ENCODE measurements at places on chromosomes 5 and 9. TPM values are rescaled to one million over a fixed set of nuclear protein-coding genes. Genes with fewer than 3 reads are reported as not detected.
A peak's percentile ranks its signal among the peaks of the same experiment; 100 is the strongest.

GRCh38 chr5:96538808-96539250, 105.8 kb upstream of the PCSK1 start:
- DNase-seq, result no peak

- DNase-seq, result peak; percentile 33
These were observed 74.9 kb downstream of the FANCC start for GRCh38 chr9:95242613-95243012.

GRCh38 chr5:1120236-1120999, 8.6 kb upstream of the SLC12A7 start:
- no peak for DNase-seq

DNA sequence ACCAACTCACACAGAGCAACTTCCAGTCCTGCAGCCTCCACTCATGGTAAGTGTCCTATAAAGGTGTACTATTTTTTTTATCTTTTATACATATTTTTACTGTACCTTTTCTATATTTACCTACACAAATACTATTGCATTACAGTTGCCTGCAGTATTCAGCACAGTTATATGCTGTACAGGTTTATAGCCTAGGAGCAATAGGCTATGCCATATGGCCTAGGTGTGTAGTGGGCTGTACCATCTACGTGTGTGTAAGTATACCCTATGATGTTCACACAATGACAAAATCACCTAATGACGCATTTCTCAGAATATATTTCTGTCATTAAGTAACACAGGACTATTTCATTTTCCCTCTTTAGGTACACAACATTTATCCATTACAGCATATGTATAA, 16.7 kb downstream of the S100Z start:
- DNase-seq, result no peak

DNA sequence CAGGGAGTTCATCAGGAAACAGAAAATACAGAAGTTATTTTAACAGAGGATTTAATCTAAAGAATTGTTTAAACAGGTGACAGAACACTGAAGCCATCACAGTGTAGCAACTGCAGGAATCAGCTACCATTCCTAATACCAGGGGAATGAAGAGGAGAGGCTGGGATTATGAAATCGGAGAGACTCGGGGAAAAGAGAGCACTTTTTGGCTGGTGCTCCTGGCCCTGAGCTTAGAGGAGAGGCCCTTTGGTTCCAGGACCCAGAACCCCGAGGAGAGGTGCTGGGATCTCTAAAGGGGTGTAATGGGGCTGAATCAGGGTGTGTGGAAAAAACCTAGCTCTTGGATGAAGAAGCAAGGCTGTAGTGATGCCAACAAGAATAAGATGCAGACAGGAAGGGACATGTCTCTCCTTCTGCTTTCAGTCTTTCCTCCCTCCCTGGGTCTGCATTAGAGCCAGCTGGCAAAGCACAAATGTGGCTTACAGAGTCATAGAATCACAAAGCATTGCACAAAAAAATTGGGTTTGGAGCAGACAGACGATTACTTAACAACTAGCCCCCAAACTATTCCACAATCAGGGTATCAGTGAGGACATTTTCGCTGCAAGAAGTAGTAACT, 11.6 kb upstream of the SFXN1 start:
- DNase-seq, result no peak

DNA sequence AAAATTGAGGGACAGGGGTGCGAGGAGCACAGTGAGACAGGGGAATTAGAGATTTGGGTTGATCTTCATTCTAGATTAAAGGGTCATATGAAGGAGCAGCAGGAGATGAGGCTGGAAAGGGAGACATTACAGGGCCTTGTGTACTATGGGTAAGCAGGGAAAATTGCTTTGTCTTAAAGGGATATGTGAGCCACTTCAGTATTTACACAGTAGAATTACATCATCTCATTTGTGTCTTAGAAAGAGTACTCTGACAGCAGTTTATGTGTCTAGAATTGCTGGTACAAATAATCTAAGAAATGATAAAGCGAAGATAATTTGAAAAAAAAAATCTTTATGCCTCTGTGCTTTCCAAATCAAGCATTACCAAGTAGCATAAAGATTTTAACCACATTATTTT, 287.0 kb upstream of the ARRDC3 start:
- no peak for DNase-seq

GRCh38 chr5:125176005-125176390, 429.6 kb upstream of the ZNF608 start:
- DNase-seq, result no peak

DNA sequence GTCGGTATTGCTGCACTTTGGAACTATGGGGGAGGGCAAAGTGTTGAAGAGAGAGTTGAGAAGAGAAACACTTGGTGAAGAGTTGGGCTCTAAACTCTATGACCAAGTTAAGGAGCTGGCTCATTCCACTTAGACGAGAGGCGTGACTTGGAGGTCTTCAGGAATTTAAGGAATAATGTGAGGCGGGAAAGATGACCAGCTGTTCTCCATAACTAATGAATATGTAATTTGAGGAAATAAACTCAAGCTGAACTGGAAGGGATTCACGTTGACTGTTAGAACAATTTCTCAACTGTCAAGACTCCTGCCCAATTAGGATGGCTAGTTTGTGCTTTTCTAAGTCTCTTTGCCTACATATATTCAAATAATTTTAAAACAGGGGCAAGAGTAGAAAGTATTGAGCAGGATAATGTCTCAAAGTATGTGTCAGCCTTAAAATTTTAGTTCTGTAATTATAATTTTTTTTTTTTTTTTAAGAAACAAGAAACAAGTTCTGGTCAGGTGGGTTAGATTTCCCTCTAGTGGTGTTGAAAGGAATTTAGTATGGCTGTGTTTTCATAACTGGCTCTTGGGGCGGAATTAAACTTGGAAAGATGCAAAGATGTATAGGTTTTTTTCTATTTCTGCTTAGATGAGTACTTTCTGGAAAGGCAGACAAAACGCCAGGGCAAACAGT, 33.4 kb downstream of the TMEM252 start:
- peak; percentile 20 for DNase-seq

GRCh38 chr5:144504929-144505577, 334.4 kb downstream of the KCTD16 start:
- peak; percentile 6 for DNase-seq

GRCh38 chr9:37911271-37911681, 7.3 kb upstream of the SLC25A51 start:
- peak; percentile 23 for DNase-seq

GRCh38 chr9:83533296-83533695, 4.9 kb downstream of the FRMD3 start:
- DNase-seq, result no peak

GRCh38 chr5:168679515-168679920, 100.3 kb upstream of the PANK3 start:
- peak; percentile 91 for DNase-seq

GRCh38 chr9:34662526-34663302, at the start of gene CCL27:
Gene CCL27, minus strand, starts transcription at chr9:34662657. Its CDS starts 24 bp downstream, at chr9:34662633.
- no peak for DNase-seq

- peak; percentile 54 for DNase-seq
These were observed 832 bp downstream of the LMBRD2 start for GRCh38 chr5:36150676-36151433.

GRCh38 chr5:62283861-62284260, 22.1 kb upstream of the KIF2A start:
- DNase-seq, result no peak

DNA sequence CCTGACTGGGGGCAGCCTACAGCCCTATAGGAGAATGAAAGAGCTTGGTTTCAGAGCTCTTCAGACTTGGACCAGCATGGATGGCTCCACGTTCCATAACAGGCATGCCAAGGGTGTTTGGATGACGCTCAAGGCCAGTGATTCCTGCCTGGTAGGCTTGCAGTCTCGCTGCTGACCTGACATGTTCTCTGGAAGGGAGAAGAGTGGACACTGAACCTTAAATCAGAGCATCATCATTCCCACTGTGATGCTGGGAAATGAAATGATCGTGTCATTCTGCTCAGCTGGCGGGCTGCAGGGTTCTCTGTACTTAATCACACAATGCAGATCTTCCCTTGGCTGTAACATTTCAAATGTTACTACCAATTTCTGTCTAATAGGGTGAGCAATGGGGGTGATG, 57.0 kb downstream of the CFAP90 start:
- no peak for DNase-seq

- DNase-seq, result peak; percentile 18
These were observed 216.3 kb downstream of the ESM1 start for GRCh38 chr5:54769072-54769471.

DNA sequence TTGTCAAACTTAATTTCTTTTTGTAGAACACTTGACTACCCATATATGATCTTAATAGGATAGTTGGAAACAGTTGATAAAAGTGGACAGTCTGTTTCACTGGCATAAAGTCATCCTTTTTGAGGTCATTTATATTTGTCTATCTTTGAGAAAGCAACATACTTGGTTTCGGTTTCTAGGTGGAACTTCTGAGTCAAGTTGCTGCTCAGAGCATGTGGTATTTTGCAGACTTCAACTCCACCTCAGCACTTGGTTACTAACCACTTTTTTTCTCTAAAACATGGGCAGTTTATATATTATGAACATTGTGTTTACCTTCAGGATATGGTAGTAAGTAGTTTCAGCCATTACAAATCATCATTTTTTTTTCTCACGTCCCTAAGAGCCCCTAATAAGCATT, 1749.0 kb upstream of the C9orf72 start:
- DNase-seq, result no peak

DNA sequence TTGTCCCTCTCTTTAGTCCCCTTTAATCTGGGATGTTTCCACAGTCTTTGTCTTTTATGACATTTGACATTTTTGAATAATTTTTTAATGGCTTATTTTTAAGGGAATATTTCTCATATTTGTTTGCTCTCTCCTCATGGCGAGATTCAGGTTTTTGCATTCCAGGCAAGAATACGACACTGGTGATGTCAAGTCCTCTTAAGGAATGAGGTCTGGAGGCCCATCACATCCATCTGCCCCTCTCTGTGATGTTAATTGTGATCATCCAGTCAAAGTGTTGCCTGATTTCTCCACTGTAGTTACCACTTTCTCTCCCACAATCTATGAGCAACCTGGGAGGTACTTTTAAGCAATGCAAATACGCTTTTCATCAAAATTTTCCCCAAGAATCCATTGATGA, 193.2 kb downstream of the MAST4 start:
- peak; percentile 22 for DNase-seq

DNA sequence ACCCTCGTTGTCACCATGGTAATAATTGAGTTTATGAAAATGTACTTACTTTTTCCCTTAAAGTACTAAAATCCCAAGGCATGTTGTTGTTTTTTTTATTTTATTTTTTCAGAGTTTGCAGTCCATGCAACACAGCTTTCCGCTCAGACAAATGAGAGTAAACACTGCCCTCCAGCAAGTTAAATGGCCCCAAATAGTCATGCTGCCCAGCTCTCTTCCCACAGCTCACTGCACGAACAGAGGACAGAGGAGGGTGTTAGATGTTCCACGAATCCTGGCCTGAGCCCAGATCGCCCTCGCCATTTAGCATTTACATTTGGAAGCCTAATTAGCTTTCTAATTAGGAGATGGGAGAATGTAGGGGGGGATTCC, 1.9 kb downstream of the NIM1K start:
- peak; percentile 37 for DNase-seq

DNA sequence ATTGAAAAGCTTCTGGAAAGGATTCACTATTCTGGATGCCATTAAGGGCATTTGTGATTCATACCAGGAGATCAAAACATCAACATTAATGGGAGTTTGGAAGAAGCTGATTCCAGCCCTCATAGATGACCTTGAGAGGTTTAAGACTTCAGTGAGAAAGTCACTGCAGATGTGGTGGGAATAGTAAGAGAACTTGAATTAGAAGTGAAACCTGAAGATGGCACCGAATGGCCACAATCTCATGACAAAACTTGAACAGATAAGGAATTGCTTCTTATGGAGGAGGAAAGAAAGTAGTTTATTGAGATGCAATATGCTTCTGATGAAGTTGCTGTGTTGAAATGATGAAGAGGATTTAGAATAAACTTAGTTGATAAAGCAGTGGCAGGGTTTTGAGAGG, 254.6 kb upstream of the SLC24A2 start:
- no peak for DNase-seq

DNA sequence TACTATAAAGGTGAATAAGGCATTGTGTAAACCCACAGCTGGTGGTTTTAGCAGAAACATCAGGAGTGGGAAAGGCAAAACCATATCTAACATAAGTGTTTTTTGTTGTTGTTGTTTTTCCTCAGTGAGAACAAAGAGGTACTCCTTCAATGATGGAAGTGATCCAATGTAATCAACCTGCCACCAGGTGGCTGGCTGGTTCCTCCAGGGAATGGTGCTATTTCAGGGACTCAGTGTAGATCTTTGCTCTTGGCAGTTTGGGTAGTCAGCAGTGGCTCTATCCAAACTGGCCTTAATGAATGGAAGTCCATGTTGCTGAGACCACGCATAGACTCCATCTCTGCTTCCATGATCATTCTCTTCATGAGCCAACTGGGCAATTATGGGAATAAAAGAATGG, 10.8 kb downstream of the DMRTA1 start:
- DNase-seq, result no peak

GRCh38 chr5:53068291-53068836, 41.2 kb downstream of the MOCS2 start:
- no peak for DNase-seq

DNA sequence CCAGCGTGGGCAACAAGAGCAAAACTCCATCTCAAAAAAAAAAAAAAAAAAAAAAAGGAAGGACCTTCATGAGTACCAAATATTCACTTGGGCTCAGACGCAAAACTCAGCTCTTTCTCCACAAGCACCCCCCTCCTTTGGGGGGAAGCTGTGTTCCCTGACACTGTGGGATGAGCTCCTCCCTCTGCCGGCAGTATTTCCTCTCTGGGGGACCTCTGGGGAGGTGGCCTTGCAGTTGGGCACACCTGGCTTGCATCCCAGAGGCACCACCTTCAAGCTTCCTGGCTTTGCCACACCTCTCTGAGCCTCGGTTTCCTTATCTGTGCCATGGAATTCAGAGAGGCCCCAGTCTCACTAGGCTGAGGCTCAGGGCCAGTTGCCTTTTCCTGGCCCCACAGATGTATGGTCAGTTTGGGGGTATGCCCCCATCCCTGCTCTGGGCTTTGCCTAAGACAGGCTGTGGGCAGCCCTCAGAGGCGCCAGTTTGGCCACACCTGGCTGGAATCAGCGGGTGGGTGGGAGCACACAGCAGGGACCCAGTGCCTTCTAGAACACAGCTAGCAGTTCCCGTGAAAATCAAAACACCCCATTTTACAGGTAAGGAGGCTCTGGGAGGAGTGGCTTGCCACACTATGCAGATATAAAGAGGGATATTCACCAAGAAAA, 157.5 kb upstream of the IER5L start:
- DNase-seq, result peak; percentile 71

TAF9 gene
- total RNA-seq, result 105 TPM

SLC1A3 gene
- total RNA-seq, result 48.8 TPM

IGFBPL1 gene
- total RNA-seq, result 92.1 TPM

IL3 gene
- not detected for total RNA-seq

TEX48 gene
- not detected for total RNA-seq

PKD2L2 gene
- total RNA-seq, result not detected

S1PR3 gene
- 25.0 TPM for total RNA-seq

SNX2 gene
- total RNA-seq, result 79.3 TPM
